ENCODE measurements at places on chromosomes 1 and 21. TPM values are rescaled to one million over a fixed set of nuclear protein-coding genes. Genes with fewer than 3 reads are reported as not detected.

DNA sequence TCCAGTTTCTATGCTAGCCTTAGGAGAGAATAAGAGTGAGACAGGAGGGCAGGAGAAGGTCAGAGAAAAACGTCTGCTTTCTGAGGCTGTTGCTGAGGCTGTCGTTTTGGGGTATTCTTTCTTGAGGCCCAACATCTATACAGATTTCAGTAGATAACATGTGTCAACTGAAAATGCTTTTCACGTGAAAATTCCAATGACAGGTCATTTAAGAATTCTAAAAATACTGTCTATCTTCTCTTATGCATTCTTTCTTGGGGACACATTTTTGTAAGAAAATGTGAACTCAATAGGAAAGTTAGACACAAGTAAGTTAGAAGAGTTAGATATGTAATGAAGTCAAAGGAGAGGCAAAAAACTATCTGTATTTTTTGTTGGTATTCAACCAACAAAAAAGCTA, 150.8 kb downstream of the TGFB2 start:
- H3K4me3 ChIP-seq, result no peak overlapping the region
- DNase-seq, result no peak
- H3K27me3 ChIP-seq, result no peaks in the 10 kb centered on the region
- no peaks in the 10 kb centered on the region for H3K4me1 ChIP-seq
- H3K27ac ChIP-seq, result no peak overlapping the region
- H3K36me3 ChIP-seq, result no peaks in the 10 kb centered on the region

- no peak overlapping the region for H3K4me3 ChIP-seq
- H3K36me3 ChIP-seq, result no peaks in the 10 kb centered on the region
- DNase-seq, result no peak
- no peaks in the 10 kb centered on the region for H3K4me1 ChIP-seq
- no peaks in the 10 kb centered on the region for H3K27me3 ChIP-seq
- H3K27ac ChIP-seq, result no peak overlapping the region
These were observed 226.2 kb downstream of the ZNF326 start for GRCh38 chr1:90220941-90221693.

DNA sequence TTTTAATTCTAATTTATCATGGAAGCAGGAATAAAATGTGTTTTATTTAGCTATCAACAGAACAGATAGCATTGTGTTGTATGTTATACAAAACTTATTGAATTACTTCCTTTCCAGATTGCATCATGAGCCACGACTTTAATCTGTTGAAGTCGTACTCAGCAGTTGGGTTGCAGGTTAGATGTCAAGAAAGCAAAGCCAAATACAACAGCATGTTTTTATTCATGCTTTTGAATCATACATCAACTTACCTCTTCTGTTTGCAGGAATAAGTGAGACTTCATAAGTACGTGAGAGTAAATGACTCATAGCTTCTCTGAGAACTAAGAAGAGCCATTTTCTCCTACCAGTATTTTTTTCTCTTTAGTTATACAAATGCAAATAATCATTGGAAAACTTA, 110.8 kb upstream of the ADGRL4 start:
- no peak for DNase-seq
- no peaks in the 10 kb centered on the region for H3K27me3 ChIP-seq
- H3K4me1 ChIP-seq, result no peaks in the 10 kb centered on the region
- no peaks in the 10 kb centered on the region for H3K36me3 ChIP-seq
- no peak overlapping the region for H3K4me3 ChIP-seq
- no peak overlapping the region for H3K27ac ChIP-seq

The TTLL7 gene
- 0.25 TPM for total RNA-seq

Measured in CD4-positive, alpha-beta memory T cell (primary cell).